ENCODE measurements at places on chromosomes 12 and 14.

GRCh38 chr14:53890611-53891101 lies 66.0 kb downstream of the BMP4 start:
- DNase-seq = no peak

GRCh38 chr14:74608959-74609611 lies 3.0 kb downstream of the LTBP2 start:
- peak; percentile 70 for DNase-seq

- no peak for DNase-seq
Measured at GRCh38 chr12:31845613-31846322, 113.4 kb upstream of the RESF1 start.

GRCh38 chr14:69701857-69702256 lies 65.1 kb upstream of the SRSF5 start:
- no peak for DNase-seq

DNA sequence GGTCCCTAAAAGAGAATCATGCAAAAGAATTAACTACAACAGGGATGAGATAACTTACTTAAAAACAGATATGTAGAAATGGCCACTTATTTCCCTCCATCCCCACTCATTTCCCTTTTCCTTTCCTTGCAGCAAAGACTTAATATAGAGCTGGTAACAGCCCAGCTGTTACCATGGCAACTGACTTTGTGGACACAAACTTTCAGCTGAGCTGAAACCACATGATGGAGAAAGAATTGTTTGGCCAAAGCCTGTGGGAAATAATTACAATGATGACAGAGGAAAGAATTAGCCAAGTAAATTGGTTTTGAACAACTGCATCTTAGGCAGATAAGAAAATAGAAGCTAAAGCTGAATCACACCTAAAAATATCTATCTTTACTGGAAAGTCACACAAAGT lies 364.9 kb downstream of the GALC start:
- no peak for DNase-seq

GRCh38 chr12:4302881-4303280 lies 18.1 kb upstream of the TIGAR start:
- DNase-seq = no peak

GRCh38 chr12:108849660-108850059 lies 7.7 kb downstream of the SSH1 start:
- DNase-seq = no peak

DNA sequence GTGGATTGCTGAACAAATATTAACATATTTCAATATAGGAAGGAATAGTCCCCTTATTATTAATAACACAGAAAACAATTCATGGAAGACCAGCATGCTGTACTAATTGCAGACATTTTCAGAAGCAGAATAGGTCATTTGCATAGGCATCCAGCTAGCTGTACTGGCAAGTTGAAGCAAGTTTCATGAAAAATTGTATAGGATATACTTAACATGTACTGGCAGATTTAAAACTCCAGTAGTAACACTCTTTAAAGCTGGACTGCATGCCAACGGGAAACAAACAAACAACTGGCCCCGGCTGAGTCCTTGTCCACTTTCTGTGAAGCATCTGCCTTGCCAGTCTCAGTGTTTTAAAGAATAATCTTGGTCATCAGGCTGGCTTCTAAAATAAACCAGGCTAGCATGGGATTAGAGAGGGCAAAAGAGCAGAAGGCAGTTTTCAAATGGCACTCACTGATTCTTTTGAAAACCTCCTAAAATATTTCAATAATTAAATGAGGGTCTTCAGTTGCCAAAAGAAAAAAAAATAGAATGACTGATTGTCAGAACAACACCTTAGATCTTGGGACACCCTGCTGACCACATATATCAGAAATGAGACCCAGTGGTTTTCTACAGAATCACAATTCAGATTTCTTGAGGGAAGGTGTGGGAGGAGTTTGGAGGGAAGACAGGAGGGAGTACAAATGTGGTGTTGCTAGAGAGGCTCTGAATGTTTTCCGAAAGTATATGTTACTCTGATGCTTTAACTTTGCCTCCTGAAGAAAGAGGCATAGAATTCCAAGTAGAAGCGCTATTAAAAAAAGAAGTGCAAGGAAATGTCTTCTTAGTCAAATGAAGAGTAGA lies 122.5 kb upstream of the KRAS start:
- DNase-seq = no peak

DNA sequence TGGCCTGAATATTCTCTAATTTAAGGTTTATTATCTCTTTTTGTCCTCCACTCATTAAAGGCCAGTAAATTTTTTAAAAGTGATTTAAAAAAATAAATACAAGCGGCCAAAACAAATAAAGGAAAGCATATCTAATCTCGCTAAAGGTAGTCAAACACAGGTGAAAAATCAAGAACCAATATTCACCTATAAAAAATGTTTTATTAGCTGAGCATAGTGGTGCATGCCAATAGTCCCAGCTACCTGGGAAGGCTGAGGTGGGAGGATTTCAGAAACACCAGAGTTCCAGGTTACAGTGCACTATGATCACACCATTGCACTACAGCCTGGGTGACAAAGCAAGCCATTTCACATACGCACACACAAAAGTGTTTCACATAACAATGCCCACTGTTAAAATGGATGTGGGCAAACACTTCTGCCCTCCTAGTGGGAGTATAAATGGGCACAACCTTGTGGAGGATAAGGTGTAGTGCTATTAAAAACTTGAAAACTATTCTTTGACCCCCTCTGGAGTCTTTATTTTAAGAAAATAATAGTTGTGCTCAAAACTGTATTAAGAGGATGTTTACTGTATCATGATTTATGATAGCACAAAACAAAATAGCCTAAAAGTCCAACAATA lies 32.7 kb upstream of the NAP1L1 start:
- no peak for DNase-seq

GRCh38 chr12:820336-820735 lies 68.0 kb downstream of the WNK1 start:
- no peak for DNase-seq

DNA sequence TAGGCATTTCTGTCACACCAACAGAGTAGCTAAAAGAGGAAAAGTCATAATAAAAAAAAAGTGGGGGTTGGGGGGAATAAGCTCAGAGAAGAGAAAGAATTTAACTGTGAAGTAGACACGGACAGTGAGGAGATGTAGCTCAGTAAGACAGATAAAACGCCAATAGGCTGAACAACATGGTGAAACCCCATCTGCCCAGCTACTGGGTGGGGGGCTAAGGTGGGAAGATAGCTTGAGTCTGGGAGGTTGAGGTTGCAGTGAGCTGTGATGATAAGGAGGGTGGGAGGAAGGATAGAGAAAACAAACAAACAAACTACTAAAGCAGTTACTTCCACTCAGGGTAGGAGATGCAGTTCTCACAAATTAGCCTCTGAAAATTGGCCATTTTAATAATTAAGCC lies 25.0 kb downstream of the HECTD4 start:
- no peak for DNase-seq

DNA sequence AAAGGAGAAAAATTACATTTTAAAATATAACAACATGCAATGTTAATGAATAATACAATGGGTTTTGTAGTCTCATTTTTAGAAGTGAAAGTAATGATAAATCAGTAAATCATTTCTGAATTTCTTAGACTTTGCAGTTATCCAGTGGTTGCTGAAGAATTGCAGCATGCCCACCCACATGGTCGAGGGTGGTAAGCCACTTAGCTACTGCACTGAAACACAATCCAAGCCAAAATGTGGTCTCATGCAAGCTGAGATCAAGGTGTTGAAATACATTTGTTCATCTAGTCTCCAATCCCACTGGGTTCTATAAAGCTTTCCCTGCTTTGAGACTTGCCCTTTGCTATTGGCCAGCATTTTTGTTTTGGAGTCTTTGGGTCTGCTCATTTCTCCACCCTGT lies 247.9 kb downstream of the NELL2 start:
- no peak for DNase-seq

- DNase-seq = no peak
Measured at GRCh38 chr14:20365928-20366327, 22.5 kb downstream of the PARP2 start.

- DNase-seq = no peak
Measured at GRCh38 chr14:73250317-73250713, 13.0 kb downstream of the PAPLN start.

DNA sequence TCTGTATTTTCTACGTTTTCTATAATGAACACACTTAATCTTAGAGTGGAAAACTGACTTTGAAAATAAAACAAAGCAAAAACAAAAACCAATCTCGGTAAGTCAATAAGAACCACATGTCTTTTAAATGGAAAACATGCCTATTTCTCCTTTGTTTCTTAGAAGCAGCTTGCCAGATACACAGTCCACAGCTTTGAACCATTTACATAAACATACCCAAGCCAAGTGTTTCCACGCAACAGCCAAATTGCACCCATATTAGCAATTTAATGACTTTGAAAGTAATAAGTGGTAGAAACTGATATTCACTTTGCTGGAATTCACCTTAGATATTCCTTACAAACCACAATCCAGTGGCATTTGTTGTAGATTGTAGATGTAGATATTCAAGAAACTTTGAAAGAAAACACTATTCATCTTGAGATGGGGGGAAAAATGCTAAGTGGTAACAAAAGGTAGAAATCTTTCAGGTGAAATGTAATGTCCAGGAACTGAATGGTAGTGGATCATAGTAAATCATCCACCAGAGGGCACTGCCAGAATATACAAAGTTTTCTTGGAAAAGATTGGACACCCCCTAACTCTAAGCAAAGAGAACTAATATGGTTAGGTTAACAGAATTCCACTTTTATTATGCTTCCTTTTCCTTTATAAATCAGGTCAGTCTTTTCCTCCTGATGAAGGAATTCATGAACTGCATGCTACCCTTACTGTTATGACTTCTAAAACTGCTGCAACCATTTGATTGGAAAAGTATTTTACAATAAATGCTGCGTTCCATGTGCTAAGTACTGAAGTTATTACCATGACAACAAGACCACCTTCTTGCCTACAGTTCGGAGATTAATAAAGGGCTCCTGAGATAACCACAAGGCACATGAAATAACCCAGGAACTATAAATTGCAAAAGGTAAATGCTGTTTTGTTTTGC lies 69.8 kb downstream of the RERG start:
- DNase-seq = no peak

- no peak for DNase-seq
Measured at GRCh38 chr14:69041783-69042182, 62.7 kb upstream of the ACTN1 start.

DNA sequence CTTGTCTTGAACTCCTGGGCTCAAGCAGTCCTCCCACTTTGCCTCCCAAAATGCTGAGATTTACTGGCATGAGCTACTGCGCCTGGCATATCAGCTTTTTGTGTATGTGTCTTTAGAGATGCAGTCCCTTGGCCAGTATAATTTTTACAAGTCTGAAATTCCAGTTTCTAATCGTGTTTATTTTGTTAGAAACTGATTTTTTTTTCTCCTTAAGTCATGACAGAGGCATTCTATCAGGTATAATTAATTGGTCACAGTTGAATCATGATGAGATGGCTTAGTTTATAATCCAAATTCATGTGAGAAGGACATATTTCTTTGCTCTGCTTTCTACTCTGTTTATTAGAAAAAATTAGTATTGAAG lies 98.9 kb downstream of the PCNX1 start:
- no peak for DNase-seq

DNA sequence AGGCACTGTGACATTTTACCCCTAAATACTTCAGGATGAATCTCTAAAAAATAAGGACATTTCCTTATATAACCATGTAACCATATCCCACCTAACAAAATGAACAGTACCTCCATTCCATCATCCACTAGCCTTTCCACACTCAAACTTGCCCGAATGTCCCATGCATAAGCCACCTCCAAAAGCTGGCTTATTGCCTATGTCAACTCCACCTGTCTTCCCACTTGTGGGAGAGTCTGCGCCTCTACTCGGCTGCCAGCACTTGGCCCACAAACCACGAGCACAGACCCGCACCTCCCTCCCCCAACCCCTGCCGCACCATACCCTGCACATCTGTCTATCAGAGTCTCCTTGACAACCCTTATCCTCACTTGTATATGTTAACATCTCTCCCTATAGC lies 165.8 kb downstream of the CALM1 start:
- DNase-seq = no peak

DNA sequence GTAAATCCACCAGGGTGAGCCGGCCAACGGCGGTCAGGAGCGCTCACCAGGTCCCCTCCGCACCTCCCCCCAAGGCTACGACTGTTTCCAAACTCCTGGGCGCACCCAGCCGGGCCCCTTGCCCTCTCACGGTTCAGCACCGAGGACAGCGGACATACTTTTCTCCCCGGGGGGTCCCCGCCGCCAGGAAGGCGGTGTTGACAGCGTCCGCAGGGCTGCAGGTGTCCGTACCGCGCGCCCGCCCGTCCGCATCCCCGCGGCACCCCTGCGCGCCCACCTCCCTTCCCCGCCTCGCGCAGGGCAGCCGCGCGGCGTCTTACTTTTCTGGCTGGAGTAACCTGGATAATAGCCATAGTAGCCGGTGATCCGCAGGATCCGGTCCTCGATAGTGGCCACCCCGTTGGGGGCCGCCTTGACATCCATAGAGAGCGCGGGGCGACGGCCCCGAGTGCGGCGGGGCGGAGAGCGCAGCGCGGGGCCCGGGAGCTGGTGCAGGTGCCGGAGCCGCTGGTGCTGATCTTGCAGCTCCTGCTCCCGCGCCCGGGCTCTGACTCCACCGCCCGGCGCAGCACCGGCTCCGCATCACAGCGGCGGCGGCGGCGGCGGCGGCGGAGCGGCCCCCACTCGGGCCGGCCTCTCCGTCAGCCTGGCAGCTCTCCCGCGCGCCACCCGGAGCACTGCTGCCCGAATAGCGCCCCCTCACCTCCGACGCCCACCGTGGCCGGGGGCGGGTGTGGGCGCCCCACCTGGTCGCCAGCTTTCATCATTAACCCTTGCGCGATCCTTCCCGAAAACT lies at the start of gene SLC35F4:
Gene SLC35F4, minus strand, starts transcription at position 690 of the 796 bp plus-strand sequence.
- no peak for DNase-seq

DNA sequence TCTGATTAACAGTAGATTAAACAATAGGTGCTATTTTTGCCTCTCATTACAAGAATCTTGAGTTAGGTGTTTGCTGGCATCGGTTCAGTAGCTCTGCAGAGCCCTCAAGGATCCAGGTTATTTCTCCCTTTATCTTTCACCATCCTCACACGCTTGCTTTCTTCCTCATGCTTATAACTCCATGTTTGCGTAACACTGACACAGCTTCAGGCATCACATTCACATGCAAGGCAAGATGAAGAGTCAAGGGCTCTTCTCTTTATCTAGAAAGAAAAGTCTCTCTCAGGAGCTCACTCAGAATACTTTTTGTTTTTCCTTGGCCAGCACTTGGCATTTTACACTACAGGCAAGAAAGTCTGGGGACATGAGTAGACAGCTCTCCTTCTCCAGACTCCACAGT lies 24.2 kb upstream of the PTHLH start:
- no peak for DNase-seq

DNA sequence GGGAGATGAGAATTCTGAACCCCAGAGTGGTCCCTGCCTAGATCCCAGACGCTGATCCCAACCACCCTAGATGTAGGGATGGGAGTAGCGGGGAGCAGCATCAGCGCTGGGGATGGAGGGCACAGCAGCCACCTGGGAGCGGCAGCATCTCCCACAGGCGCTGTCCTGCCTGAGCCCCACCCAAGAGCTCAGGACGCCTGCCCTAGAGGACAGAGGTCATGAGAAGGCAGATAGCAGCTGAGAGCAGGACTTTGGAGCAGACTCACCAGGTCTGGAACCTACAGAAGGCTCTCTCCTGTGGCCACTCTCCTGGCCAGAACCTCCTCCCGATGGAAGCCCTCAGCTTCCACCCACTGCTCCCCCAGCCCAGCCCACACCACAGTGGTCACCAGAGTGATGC lies 7.2 kb downstream of the CCDC85C start:
- no peak for DNase-seq

- DNase-seq = no peak
Measured at GRCh38 chr12:58503731-58504130, 416.6 kb downstream of the LRIG3 start.
